Esophagus squamous epithelium (tissue), 5 donors: ENCODE measurements at places on chromosomes 7 and 10. TPM values are rescaled to one million over a fixed set of nuclear protein-coding genes. Genes with fewer than 3 reads are reported as not detected.

The NEUROD6 gene
- total RNA-seq: not detected

The UNCX gene
- not detected for total RNA-seq

The ABCB1 gene
- 15.4 TPM for total RNA-seq

The SPAM1 gene
- total RNA-seq: not detected

The SFTPD gene
- total RNA-seq: 1.1 TPM

The VAX1 gene
- total RNA-seq: 0.13 TPM

The LRRN3 gene
- total RNA-seq: 1.7 TPM

The CPEB3 gene
- total RNA-seq: 7.2 TPM

The CUX1 gene
- total RNA-seq: 46.9 TPM

The SYT15B gene
- total RNA-seq: 2.0 TPM

The NUTM2E gene
- total RNA-seq: not detected

The PILRB gene
- total RNA-seq: 38.1 TPM

The GAD2 gene
- total RNA-seq: not detected

The KCNH2 gene
- total RNA-seq: 0.19 TPM

The GSTO2 gene
- 20.6 TPM for total RNA-seq

The DOCK4 gene
- 13.3 TPM for total RNA-seq

The PIK3CG gene
- total RNA-seq: 1.8 TPM

The LRRC61 gene
- total RNA-seq: 15.2 TPM

The ARID5B gene
- total RNA-seq: 38.1 TPM

The POMZP3 gene
- 1.2 TPM for total RNA-seq

The TLX1 gene
- not detected for total RNA-seq

The VGF gene
- not detected for total RNA-seq

The FFAR4 gene
- 0.26 TPM for total RNA-seq

The STEAP1B gene
- 0.95 TPM for total RNA-seq

The TUBB8 gene
- not detected for total RNA-seq

The TCERG1L gene
- total RNA-seq: 0.12 TPM

The AGR3 gene
- not detected for total RNA-seq

The ATRNL1 gene
- 4.1 TPM for total RNA-seq

The LGI1 gene
- total RNA-seq: not detected

The KCNMA1 gene
- total RNA-seq: 17.4 TPM

The AQP1 gene
- 14.9 TPM for total RNA-seq

The ATP6V0A4 gene
- total RNA-seq: 10.0 TPM

The HOXA6 gene
- total RNA-seq: not detected

The KCND2 gene
- total RNA-seq: 0.09 TPM

The GIMAP5 gene
- 29.4 TPM for total RNA-seq

The CYP2W1 gene
- not detected for total RNA-seq

The ZNF804B gene
- total RNA-seq: not detected

The PANK1 gene
- 5.8 TPM for total RNA-seq

The WEE2 gene
- not detected for total RNA-seq

The MYO1G gene
- 1.3 TPM for total RNA-seq

The DLX5 gene
- not detected for total RNA-seq

The PLXDC2 gene
- 22.4 TPM for total RNA-seq

The PROSER2 gene
- 15.5 TPM for total RNA-seq

The OPALIN gene
- not detected for total RNA-seq

The SFMBT2 gene
- 1.1 TPM for total RNA-seq
